ENCODE measurements at places on chromosomes 3 and 15.

DNA sequence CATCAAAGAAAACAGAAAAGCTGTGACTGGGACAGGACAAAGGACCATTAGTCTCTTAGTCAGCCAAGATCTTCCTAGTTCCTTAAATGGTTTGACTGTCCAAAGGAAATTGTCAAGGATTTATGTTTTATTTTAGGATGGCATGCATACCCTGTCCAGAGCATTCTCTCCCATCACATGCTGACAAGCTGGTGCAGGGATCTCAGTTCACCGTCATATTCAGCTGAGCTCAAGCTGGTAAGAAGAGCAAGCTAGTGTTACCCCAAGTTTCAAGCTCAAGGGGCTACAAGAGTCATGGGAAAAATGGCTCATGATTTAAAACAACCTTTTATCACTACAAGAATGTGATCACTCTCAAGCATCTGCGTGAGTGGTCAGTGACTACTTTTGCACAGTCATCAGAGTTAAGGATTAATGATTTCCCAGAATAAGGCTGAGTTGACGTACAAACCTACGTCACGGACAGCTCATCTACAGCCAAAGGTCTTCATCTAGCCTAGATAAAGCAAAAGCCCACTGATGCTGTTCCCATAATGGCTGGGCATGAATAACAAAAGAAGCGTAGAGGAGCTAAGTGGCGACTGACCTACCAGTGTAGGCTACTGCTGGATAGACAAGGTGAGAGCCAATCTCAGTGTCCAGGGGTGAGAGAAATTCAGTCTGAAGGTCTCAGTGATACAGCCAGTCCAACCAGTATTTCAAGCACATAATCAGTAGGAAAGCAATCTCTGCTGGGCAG, 157.5 kb downstream of the GABRB3 start:
- no peak for DNase-seq

DNA sequence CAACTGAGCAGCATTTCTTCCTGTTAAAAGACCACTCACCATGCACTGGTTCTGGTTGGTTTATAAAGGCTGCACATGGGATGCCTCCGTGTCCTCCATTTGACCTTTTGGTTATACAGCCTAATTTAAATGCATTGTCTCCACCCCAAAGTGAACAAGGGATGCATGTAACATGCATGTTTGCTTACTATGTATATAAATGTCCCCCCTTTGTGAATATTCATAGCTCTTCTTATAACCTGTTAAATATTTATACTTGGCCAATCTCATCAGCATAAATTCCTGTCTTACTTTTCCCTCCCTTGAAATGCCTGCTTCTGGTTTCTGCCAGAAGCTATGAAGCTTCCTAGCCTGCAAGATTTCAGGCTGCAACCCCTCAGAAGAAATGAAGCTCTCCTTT, 27.4 kb downstream of the TARS3 start:
- no peak for DNase-seq

DNA sequence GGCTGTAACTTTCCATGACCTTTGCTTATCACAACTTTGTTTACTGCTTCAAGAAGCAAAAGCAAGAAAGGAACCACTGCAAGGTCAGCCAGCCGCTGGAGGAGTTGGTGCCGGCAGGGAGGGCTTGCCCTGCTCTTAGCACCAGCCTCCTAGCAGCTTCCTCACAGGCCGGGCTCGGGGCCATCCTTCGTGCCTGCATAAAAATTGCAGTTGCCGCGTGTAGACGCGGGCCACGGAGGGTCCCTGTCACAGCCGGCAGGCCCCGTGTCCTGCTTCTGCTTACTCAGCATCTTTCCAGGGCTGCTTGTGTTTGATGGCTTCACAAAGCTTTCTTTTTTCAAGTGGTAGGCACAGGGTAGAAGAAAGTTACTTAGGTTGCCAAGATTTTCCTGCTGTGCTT, 84.4 kb downstream of the PGPEP1L start:
- no peak for DNase-seq

DNA sequence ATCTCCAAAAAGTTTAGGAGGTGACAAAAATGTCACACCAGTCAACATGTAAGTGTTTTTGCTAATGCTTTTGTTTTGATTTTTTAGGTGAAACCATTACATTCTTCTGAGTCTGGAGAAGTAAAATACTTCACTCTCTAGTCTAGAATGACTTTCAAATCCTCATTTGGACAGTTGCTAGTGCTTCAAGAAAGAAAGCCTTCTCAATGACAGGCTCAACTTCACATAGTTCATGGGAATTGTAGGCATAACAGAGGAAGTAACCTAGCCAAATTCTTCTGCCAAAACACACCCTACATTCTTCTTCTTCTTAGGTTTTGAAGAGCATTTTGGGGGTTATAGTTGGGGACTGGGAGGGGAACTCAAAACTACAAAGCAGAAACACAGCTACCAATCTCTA, 29.4 kb upstream of the HEG1 start:
- no peak for DNase-seq

DNA sequence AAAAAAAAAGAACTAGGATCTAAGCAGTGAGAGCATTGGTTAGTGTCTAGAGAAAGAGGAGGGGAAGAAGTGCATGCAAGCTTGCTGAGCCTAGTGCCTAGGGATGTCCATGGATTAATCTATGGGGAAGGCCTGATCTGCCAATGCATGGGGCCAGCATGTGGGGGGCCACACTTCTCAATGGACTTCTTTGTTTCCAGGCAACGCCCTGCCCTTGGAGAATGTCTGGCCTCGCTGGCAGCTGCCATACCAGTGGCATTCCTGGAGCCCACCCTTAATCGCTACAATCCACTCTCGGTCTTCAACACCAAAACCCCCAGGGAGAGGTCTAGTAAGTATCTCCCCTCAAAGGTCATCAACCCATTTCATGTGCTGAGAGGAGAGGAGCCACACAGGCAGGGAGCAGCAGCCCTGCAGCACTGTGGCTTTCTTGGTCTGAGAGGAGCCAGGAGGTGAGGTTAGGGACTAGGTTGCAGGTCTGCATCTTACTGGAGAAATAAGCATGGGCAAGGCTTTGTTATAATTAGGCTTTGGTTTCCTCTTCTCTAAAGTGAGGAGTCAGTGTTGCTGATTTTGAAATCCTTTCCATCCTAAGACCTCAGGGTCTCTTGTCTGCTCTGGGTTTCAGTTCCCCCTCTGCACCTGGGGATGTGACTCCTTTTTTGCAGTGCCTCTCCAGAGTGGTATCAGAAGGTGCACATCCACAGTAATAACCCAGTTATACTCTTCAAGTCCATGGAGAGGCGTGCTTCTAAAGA, 188.1 kb upstream of the CHRM5 start:
- no peak for DNase-seq

- DNase-seq, result no peak
Observed at GRCh38 chr3:159166899-159167586, 365.2 kb downstream of the MFSD1 start.

- no peak for DNase-seq
Observed at GRCh38 chr3:168914662-168915061, 748.9 kb downstream of the MECOM start.

DNA sequence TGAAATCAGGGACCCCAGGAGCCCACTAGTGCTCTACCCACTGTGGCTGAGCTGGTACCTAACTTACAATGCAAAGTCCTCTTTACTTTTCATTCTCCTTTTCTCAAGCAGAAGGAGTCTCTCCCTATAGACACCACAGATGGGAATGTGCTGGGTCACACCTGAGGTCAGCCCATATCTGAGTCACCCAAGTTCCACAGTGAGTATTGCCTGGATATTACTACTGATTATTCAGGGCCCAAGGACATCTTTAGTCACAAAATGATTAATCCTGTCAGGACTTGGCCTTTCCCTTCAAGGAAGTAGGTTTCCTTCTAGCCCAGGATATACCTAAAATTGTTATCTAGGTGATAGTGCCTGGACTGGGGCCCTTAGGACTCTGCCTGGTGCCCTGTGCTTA, 1305.2 kb downstream of the SI start:
- DNase-seq, result no peak

- DNase-seq, result no peak
Observed at GRCh38 chr3:107206141-107206540, 171.1 kb upstream of the CCDC54 start.

GRCh38 chr3:159839561-159840379, 148.9 kb upstream of the IL12A start:
- no peak for DNase-seq

DNA sequence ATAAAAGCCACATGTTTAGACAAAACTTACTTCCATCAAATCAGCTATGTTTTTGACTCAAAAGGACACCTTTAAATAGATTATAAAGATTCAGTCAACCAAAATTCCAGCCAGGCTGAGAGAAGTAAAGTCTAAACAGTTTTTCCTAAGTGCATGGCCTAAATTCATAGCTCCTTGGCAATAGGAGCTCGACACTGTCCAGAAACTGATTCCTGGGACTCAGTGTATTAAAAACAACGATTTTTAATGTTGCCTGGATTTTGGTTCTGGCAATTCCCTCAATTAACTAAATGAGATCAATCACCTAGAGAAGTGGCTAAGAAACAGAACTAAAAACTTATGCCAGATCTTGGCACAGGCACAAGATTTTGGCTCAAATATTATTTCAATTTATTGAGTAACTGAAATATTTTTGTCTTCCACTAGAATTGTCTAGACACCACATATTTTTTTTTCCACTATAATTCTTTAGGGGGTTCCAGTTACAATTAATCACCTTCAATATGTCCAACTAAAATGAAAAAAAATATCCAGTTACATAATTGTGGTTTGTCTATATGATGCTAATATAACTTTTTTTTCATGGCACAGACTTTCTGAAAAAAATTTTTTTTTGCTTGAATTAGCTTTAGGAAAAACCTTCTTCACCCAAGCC, 135.9 kb downstream of the TFDP2 start:
- no peak for DNase-seq

- DNase-seq, result no peak
Observed at GRCh38 chr3:7437231-7437630, 576.3 kb downstream of the GRM7 start.

DNA sequence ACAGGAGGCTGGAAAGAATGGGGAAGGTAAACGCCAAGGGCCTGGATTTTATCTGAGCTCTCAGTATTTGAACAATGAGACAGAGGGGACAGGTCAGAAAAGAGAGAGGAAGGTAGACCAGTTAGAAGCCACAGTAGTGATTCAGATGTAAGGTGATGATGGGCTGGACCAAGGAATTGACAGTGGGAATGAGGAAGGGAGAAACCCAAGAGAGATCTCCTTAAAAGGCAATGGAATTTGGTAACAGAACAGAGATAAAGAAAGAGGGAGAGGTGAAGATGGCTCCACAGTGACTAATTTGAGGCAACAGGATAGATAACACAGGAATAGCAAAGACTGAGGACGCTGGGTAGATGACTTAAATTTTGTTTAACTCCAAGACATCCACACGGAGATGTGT, 11.4 kb upstream of the HEG1 start:
- DNase-seq, result no peak

GRCh38 chr15:66756295-66756694, 54.3 kb downstream of the SMAD6 start:
- no peak for DNase-seq

GRCh38 chr3:191388823-191389222, 58.5 kb upstream of the UTS2B start:
- DNase-seq, result no peak

DNA sequence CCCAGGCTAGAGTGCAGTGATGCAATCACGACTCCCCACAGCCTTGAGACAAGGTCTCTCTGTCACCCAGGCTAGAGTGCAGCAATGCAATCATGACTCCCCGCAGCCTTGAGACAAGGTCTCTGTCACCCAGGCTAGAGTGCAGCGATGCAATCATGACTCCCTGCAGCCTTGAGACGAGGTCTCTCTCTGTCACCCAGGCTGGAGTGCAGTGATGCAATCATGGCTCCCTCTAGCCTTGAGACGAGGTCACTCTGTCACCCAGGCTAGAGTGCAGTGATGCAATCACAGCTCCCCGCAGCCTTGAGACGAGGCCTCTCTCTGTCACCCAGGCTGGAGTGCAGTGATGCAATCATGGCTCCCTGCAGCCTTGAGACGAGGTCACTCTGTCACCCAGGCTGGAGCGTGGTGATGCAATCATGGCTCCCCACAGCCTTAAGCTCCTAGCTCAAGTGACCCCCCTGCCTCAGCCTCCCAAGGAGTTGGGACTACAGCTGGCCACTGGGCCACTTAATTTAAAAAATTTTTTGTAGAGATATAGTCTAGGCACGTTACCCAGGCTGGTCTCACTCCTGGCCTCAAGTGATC, 26.1 kb downstream of the TFRC start:
- DNase-seq, result no peak

- DNase-seq, result no peak
Observed at GRCh38 chr3:152151216-152151876, 117.4 kb upstream of the MBNL1 start.

- no peak for DNase-seq
Observed at GRCh38 chr3:127809211-127809610, 13.1 kb downstream of the MGLL start.

- no peak for DNase-seq
Observed at GRCh38 chr3:158381262-158381868, 189.6 kb upstream of the MLF1 start.

DNA sequence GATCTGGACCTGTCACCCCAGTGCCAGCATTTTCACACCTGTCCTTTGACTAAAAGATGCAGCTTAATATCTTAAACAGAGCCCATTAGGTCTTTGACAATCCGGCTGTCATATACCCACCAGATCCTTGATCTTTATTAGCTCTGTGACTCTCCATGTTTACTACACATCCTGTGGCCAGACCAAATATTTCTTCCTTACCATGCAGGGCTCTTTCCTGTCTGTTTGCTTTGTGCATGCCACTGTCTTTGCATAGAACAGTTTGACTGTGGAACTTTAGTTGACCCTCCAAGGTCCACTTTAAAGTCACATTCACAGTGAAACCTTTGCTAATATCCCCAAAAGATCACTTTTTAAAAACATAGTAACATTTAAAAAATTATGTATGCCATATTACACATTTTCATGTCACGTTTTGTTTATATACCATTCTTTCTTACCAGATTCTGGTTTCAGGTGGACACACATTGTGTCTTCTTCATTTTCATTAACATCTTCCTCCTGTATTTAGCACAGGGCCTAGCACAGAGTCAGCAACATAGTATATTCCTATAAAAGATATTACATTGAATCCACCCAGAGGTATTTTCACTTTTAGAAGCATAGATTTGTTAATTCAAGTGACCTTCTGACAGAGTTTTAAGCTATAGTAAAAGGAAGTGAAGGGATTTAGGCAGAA, 95.8 kb downstream of the RAP2B start:
- no peak for DNase-seq

DNA sequence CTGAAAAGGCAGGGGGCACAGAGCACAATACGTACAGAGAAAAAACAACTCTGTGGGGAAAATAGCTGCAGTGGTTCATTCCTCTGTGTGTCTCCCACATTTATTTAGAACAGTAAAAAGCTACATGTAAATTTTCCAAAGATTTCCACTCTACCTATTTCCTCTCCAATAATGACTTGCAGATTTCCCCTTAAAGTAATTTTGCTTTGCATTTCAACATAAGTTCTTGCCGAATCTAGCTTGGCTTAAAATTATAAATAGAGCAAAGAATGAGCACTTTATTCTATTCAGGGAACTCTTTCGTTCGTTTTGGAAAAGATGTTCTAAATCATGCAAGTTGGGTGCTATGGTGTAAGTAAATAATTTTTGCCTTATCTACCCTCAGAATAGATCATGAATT, 58.2 kb upstream of the NR2E3 start:
- DNase-seq, result no peak
